ENCODE measurements at places on chromosomes 3 and 15. TPM values are rescaled to one million over a fixed set of nuclear protein-coding genes. Genes with fewer than 3 reads are reported as not detected.

Gene CHRD
- total RNA-seq = not detected

DNA sequence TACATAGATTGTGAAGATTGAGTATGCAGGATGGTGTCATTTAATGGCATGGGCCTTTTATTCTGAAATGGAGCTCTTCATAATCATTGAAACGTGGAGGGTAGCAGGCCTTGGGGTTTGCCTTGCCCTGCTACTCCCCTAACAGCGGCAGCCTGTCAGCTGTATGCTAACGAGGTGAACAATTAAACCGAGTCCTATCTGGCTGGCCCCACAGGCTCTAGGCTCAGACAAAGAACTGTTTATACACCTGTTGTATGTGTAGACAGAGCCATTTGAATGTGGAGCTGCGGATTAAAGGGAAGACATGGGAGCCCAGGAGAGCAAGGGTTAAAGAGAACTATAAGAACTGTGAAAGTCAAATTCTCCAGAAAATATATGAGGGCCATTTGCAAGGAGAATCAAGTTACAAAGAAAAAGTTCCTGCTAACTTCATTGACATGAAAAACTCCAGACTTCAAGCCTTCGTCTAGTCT, 116.7 kb upstream of the CGNL1 start:
- DNase-seq = no peak

Gene ALDH1A3
- total RNA-seq = not detected

- peak; percentile 46 for DNase-seq
These were observed 2.9 kb downstream of the GATA2 start for GRCh38 chr3:128489927-128490649.

DNA sequence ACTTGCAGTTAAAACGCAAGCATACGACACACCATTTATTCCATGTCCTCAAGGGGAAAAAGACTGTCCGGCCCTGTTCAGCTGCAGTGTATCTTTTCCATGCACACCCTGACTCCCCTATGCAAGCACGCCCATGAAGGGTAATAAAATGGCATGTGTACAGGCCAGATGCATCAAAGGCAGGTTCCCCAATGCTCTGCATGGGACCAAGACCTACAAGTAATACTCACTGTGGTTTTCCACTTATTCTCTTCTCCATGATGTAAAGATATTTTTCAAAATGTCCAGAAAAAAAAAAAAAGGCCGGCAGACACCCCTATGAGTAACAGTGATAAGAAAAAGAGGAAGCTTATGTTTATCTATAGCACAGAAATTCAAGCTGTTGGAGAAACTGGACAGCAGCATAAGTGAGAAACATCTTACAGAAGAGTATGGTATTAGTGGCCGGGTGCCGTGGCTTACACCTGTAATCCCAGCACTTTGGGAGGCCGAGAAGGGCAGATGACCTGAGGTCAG, 70.8 kb downstream of the MCF2L2 start:
- DNase-seq = no peak

DNA sequence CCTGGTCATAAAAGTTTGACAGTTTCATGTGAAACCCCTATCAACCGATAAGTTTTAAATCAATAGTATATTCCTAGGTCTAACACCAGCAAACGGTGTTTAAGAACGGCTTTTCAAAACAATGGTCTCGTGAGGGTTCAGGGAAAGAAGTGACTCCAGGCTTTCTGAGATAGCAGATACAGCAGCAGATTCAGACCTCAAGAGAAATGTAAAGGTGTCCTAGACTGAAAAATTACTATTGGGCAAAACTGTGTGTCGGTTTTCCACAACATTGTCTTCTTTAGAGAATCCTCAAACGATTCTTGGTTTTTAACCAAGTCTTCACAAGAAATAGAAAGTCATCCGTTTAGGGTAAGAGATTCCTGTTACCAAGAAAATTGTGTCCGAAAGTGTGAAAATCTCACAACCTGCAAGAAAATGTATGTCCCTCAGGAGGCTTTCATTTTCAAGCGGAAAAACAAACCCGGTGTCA, 1.2 kb downstream of the SETD2 start:
- no peak for DNase-seq

GRCh38 chr15:98570119-98570518, 78.2 kb upstream of the IGF1R start:
- no peak for DNase-seq

DNA sequence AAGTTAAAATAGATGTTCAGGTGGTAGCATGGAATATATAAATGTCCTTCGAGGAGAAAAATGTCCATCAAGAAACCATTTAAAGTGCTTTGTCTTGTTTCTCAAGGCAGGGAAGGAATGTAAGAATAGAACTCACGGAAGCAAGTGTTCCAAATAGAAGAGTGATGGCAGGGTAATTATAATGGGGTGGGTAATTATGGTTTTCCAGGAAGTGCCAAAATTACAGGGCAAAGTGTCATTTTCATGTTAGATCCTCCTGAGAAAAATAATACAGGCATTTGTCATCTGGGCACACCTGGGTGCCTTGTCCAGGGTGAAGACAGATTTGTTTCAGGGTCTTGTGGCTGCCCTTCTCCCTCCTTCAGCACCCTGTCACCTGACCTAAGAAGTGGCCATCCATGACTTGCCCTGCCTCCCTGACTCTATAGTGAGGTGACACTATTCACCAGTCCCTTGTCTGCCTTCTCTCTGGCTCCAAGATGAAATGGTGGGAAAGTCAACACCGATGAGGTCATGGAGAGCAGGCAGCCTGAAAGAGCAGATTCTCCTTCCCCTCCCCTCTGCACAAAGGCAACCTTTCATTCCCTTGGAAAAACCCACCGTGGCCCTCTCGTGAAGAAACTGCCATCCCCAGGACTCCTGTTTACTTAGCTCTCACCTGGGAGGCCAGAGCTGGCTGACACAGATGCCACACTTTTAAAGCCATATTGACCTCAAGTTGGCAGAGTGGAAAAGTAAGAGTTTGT, 45.1 kb upstream of the AMOTL2 start:
- DNase-seq = no peak

GRCh38 chr3:37949866-37950265, 40.7 kb upstream of the VILL start:
- no peak for DNase-seq

GRCh38 chr15:46270481-46271147, 635.8 kb downstream of the SQOR start:
- no peak for DNase-seq

Gene CRTAP
- 48.1 TPM for total RNA-seq

Gene BTLA
- total RNA-seq = 73.4 TPM

GRCh38 chr15:59399465-59400102, 26.9 kb upstream of the MYO1E start:
- DNase-seq = no peak

- no peak for DNase-seq
These were observed 80.8 kb upstream of the SKOR1 start for GRCh38 chr15:67744331-67745072.

DNA sequence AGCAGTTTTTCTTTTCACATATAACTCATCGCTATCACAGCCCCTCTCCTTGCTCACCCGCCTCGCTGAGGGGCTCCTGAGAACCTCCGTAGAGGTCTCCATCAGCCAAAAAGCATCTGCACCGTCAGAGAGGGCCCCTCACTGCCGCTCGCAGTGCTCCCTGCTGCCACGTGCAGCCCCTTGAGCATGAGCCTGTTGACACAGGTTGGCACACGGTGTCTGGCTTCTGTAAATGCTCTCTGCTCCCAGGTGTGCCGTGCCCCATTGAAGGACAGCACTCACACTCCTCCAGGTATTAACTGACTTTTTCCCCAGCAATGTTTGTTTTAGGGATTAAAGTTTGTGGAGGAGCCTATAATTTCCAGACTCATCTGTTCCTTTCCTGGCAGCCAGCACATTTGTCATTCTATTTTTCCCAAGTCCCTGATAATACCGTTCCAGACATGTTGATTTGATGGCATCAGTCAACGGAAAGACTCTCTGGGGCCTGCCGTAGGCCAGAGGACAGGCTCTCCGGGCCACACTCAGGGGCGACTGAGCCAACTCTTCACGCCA, 2.1 kb upstream of the FURIN start:
- DNase-seq = no peak

DNA sequence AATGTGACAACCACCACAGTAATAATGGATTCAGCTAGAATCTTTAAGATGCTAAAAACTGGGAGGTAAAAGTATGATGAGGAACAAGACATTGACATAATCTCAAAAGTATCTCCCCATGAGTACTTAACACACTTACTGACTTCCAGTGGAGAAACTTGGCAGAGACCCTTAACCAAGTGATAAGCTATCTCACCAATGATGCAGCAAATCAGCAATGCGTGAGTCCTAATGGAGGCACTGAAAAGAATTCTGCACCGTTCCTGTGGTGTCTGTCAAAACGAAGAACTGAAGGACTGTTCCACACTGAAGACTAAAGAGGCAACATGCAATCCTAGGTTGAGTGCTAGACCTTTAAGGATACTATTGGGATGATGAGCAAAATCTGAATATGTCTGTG, 67.9 kb upstream of the OCA2 start:
- no peak for DNase-seq

Gene SLC28A1
- not detected for total RNA-seq

GRCh38 chr3:141081141-141081795, 30.1 kb downstream of the SPSB4 start:
- DNase-seq = no peak

GRCh38 chr3:27200721-27201489, 168.3 kb downstream of the NEK10 start:
- DNase-seq = no peak

Gene GALNT15
- total RNA-seq = not detected

Gene ZWILCH
- total RNA-seq = 21.6 TPM

DNA sequence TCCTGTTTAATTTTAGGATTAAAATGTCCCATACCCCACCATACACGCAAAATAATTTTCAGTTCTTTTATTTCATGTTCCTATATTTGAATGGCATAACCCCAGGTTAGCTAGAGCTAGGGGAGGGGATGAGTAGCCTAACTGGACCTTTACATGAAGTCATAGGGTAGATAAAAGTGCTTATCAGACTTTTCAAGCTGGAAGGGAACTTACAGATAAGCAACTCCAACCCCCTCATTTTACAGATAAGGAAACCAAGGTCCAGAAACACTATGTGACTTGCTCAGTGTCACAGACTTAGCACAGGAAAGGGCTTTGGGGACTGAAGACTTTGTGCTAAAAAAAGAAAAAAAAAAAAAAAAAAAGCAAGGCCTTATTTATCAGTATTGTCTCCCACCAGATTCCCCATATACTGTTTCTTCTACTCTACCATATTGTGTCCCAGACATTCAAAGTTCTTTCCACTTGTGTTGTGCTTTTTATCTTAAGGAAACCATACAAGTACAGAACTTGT, 10.6 kb upstream of the TNIK start:
- no peak for DNase-seq

Gene ACTC1
- total RNA-seq = not detected

GRCh38 chr3:178084938-178085816, 451.1 kb upstream of the KCNMB2 start:
- peak; percentile 71 for DNase-seq
